ENCODE measurements at places on chromosomes 12 and 14.

- no peak for DNase-seq
Measured at GRCh38 chr12:27158297-27158696, 75.9 kb upstream of the C12orf71 start.

GRCh38 chr12:3018284-3019004 lies 58.7 kb upstream of the TSPAN9 start:
- no peak for DNase-seq

- no peak for DNase-seq
Measured at GRCh38 chr14:65054471-65055085, 47.7 kb downstream of the MAX start.

DNA sequence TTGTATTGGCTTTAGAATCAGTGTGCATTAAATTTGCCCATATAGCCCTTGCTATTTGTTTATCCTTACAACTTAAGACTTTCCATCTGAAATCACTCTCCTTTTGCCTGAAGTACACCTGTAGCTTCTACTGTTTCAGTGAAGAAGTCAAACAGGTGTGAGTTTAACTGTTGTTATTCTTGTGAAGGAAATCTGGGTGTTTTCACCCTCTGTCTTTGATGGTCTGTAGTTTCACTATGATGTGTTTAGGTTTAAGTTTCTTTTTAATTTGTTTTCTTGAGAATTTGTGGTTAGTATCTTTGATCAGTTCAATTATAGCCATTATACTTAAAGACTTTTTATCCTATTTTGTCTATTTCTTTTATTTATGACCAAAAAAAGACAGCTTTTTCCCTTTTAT lies 68.9 kb upstream of the BBS10 start:
- no peak for DNase-seq

DNA sequence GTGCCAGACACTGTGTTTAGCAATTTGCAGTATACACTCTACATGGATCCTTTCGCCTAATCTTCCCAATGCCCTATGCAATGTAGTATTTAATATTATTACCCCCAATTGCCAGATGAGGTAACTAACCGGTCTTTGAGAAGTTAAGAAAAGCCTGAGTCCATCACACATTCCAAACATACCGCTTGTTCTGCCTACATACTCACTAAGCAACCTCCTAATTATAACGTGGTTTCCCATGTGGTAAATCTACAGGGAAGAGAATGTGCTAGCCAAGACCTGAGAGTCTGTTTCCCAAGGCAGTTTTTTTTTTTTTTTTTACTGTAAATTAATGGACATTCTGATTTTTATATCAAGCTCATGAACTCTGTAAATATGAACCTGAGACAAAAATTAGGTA lies 37.2 kb downstream of the ATP2B1 start:
- no peak for DNase-seq

DNA sequence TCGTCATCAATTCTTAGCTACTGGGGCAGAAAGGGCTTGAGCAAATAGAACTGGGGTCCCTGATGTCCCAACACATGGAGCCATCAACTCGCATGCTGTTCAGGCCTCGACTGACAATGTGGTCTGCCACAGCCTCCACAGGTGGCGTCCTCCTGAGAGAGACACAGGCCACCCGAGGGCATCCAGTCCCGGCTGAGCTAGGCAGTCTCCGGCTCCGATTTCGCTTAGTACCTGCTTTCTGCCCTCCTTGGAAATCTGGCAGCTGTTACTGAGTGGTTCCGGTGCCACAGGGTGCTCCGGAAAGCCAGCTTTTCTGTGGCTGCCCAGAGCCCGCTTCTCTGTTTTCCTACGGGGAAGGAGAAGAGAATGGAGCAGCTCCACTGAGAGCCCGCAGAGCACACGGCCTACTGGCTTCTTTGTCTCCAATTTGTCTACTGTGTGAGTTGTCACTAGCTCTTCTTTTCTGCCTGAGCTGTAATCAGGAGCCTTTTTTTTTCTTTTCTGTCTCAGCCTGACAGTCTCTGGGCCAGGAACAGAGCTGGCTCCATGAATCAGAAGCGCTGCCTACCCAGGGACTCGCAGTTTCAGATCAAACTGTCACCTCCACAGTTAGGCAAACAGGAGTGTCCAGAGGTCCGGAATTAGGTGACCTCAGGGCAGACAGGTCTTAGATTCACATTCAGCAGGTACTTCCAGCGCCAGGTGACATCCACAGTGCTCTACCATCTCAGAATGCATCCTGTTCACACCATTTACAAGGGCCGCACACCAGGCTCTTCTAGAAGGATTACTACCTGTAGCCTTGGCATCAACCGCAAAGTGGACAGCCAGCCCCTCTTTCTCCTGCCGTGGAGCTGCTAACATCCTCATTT lies 73.3 kb downstream of the MOK start:
- DNase-seq = peak; percentile 61

GRCh38 chr14:84234281-84234680 lies 1295.7 kb upstream of the FLRT2 start:
- DNase-seq = no peak

DNA sequence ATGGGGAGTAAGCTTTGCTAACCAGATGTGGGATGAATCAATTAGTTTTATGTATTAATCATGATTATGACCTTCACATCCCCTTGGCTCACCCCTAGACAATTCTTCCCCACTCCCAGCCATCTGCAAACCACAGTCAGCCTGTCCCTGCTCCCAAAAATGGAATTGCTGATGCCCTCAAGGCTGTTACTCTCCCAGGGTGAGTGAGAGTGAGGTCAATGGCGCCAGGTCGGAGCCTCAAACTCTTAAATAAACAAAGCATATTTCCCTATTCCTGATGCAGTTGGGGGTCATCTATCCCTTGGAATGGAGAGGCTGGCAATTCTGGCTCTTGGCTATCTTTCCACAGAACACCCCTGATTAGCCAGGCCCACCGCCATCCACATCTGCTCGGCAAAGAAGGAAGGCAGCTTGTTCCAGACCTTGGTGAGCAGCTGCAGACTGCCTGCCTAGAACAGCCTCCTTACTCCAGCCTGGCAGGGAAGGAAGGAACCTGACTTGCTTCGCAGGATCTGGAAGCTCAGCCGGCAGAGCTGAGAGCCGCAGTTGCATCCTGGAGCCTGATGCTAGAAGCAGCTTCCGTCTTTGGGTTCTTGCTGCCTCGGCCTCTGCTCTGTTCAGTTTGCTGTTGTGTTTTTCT lies 57.0 kb downstream of the SMUG1 start:
- DNase-seq = no peak

Data from retina (tissue), 1 donor.